ENCODE measurements at places on chromosomes 4 and X.

GRCh38 chrX:14873676-14874049 lies 442 bp downstream of the MOSPD2 start:
- no peak for DNase-seq

- DNase-seq, result no peak
These were observed 113.9 kb downstream of the CT47B1 start for GRCh38 chrX:120761810-120762209.

DNA sequence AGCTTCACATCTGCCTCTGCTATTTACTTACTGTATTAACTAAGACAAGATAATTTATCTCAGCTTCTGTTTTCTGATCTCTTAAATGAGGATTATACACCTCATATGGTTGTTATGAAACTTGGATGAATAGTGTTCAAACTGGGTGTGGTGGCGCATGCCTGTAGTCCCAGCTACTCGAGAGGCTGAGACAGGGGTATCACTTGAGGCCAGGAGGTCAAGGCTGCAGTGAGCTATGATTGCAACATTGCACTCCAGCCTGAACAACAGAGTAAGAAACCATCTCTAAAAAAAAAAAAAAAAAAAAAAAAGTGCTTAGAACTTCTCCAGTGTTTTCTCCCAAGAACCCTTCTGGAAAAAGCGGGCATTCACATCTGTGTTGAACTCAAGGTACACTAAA lies 19.8 kb upstream of the KLF3 start:
- no peak for DNase-seq

DNA sequence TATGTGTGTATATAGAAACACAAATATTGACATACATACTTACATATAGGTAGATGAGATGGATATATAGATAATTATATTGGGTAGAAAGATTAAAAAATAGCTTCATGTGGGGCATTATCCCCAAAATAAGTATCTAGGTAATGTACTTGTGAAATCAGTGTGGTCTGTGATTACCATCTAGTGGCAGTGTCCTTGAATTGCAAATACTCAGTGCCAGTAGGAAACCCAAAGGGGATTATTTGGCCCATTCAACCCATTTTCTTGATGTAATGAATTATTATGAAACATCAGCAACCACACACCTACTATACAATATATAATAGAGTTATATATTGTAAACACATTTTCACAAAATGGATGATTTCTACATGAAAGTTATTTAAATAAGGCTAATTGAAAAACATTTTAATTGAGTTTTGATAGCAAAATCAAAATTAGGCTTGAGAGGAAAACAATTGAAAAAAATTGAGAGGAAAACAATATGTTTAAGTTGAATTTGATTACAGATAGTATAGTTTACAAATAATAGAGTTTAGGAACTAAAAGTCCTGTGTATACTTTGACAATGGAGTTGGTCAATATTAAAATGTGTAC lies 389.4 kb downstream of the GALNTL6 start:
- DNase-seq, result no peak

DNA sequence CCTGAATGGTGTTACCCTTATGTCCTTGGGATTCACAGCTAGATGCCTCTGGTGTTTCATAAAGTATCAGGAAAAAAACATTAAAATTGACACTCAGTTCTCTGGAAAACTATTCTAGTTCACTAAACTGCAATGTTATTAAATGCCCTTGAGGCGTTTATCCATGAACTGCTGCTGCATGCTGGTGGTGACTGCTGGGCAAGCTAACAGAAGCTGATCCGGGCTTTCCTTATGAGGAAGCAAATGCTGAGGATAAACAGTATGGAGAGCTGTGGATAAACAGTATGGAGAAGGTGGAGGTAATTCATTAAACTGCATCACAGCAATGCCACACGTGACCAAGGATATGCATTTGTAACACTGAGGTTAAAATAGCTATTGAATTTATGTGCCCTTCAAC lies 227.0 kb downstream of the NR3C2 start:
- DNase-seq, result no peak

DNA sequence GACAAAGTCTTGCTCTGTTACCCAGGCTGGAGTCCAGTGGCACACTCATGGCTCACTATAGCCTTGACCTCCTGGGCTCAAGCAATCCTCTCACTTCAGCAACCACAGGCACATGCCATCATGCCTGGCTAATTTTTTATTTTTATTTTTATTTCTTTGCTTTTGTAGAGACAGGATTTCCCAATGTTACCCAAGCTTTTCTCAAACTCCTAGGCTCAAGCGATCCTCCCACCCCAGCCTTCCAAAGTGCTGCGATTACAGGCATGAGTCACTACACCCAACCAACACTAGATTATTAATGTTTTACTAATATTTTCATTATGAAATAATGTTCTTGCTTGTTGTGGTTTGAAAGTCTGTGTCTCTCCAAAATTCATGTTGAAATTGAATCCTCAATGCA lies 5.2 kb upstream of the ACTRT1 start:
- no peak for DNase-seq

- DNase-seq, result peak; percentile 37
These were observed 531 bp downstream of the RUFY3 start for GRCh38 chr4:70722199-70722791.

- no peak for DNase-seq
These were observed 1476.8 kb downstream of the ADGRL3 start for GRCh38 chr4:62676962-62677361.

GRCh38 chrX:133746593-133746992 lies 238.8 kb downstream of the GPC3 start:
- DNase-seq, result no peak

GRCh38 chr4:185210102-185210981 lies 944 bp downstream of the SNX25 start:
- no peak for DNase-seq

GRCh38 chrX:153573984-153574383 lies 25.0 kb downstream of the CCNQ start:
- DNase-seq, result no peak

DNA sequence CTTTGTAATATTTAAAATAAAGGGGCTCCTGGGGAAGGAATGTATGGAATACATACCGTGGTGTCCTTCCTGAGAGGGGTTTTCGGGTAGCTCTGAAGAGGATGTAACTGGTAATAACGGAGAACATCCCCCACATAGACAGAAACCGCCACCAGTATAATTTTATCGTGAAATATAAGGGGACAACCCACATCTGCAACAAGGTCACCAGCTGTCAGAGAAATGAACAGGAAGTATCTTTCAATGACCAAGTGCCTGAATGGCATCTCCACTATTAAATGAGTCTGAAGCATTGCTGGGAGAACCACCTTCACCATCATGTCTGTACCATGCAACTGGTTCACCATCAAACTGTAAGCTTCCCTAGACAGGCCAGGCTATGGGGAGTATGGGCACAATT lies 31.7 kb downstream of the RNF175 start:
- DNase-seq, result no peak

- no peak for DNase-seq
These were observed 447.0 kb upstream of the GALNT7 start for GRCh38 chr4:172721659-172722058.

GRCh38 chrX:119249891-119250290 lies 13.8 kb downstream of the PGRMC1 start:
- DNase-seq, result no peak

DNA sequence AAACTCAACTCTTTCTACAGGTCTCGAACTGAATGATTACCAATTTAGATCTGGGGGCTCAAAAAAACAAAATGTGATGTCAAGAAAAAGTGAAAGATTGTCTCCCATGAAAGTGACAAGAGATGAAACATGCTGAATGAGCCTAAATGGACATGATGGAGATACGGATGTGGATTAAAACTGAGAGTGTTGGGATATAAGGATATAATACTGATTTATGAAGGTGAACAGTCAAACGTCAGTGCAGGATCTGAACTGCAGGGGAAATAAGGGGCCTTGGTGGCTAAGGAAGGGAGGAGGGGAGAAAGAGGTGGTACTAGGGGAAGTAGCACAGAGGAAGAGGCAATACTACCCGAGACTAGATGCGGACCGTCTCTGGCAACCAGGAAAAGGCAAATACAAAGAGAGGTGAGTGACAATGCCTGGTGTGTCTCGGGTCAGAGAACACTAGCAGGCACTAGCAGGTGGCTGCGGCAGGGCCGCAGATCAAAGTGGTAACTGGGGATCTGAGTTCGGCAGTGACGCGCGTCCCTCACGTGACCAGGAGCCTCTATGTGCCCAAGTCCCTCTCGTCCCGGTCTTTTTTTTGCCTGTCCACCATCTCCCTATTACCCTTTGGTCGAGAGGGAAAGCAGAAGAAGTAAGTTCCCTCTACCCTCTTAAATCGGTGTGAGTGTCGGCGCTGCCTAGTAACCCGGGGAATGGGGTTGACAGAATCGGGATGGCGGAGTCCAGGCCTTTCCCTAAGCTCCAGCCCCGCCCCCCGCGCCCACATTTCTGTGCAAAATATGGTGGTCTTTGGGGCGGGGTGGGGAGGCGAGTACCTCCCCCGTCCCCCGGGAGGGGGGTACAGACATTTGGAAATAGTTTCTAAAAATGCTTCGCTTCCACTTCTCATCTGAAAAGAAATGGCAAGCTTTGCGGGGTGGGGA lies at the start of gene TCEAL1:
TCEAL1 (plus strand) TSS at position 590 of the 932 bp plus-strand sequence. CDS start 942 bp downstream, outside the sequence.
- DNase-seq, result no peak

- DNase-seq, result no peak
These were observed 7.6 kb upstream of the DUSP9 start for GRCh38 chrX:153639177-153640044.

- DNase-seq, result no peak
These were observed 72.7 kb downstream of the KDM6A start for GRCh38 chrX:44945736-44946135.

- no peak for DNase-seq
These were observed 2637.4 kb downstream of the ARAP2 start for GRCh38 chr4:33606951-33607350.

GRCh38 chr4:183876268-183876934 lies 28.7 kb upstream of the STOX2 start:
- no peak for DNase-seq

DNA sequence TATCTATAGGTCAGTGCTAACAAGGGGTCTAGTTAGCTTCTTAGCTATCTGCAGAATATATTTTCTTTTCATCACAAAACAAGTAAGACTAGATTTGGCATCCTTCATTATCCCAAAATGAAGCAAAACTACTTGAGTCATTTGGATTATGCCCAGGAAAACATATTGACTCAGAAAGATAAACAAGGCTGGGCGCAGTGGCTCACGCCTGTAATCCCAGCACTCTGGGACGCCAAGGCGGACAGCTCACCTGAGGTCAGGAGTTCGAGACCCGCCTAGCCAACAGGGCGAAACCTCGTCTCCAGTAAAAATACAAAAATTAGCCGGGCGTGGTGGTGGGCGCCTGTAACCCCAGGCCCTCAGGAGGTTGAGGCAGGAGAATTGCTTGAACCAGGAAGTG lies 18.0 kb upstream of the MND1 start:
- DNase-seq, result no peak

GRCh38 chr4:92483341-92483740 lies 179.6 kb downstream of the GRID2 start:
- DNase-seq, result no peak

DNA sequence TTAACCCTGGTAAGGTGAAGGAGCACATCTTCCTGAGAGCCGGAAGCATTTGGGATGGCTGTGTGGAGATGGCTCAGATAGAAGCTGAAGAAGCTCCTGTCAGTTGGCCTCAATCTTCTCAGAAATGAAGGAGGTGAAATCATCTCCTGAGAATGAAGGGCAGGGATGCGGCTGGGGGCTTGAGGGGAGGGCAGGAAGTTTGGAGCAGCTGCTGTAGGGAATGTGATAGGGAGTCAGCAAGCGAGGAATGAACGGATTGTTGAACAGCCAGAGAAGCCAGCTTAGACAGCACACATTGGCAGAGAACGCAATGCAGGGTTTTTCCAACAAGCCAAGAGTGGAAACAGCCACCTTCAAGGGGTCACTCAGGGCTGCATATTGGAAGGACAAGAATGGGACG lies 10.0 kb downstream of the KCNE5 start:
- DNase-seq, result no peak

DNA sequence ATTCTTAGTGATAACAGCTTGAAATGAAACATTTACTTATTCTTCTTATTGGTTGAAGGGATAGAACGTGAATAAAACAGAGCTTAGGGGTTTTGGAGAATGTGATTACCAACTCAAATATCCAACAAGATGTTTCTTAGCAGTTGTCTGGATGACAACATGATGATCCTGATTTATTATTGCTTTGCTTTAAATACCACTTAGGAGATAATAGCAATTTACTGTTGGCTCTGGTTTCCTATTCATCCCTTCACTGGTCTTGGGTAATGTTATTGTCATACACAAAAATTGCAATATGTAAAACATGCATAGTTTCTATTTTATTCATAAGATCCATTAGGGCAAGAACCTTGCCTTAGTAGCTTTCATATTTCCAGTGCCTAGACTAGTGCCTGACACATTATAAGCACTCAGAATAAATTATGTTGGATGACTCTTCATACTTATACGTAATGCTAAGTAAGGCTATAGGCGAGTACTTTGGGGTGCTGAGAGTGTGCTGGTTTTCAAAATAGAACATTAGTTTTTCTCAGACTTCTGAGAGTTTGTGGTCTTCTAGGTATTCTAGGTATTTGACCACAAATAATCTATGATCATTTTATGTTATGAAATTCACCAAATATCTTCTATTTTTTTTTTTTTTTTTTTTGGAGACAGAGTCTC lies 58.6 kb upstream of the PGRMC2 start:
- no peak for DNase-seq

DNA sequence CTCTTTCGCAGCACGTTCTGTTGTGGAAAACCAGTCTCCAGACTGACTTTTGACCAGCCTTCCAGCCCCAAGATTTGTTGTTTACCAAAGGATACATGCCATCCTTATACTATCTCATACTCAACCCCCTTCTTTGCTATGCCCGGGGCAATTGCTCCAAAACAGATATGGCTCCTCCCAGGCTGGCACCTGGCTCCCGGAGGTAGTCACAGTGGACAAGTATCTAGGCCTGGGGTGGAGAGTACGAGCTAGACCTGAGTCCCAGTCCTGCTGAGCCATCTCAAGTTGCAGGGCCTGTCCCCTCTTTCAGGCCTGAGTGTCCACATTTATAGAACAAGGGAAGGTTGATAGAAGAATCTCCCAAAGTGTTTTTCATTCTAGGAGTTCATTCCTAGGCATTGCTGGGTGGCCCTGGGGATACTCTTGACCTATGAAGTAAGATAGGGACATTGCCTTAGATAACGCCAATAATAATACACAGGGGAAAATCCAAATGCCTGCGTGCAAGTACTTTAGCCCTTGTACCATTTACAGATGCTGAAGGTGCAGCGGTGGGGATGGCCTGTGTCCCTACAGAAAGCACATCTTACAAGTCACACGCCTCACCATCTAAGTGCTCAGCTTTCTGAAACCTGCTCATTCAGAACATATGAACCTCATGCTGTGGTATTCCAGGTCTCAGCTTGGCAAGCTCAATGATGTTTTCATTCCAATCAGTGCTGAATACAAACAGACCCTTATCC lies 136.7 kb upstream of the MAMLD1 start:
- DNase-seq, result no peak
